NCI-H1436 treated with DMSO at 0.1 percent for 48 hours (cell line): ENCODE measurements at places on chromosomes 16 and 17.

DNA sequence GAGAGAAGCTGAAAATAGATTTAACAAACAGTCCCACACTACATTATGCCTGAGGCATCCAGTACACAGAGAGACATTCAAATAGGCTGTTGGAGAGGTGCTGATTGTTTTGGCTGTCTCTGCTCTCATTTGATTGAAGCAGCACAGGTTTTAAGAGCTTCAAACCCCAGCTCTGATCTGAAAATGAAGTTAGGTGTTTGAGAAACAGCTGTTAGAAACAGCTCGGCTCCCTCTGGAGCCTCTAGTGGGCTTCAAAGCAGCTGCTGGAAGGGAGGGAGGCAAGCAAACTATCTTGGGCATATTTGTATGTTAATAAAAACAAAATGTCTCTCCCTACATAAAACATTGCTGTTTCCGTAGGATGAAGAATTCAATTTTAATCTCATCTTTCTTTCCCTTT, 607.3 kb upstream of the GOT2 start:
- DNase-seq: no peak

DNA sequence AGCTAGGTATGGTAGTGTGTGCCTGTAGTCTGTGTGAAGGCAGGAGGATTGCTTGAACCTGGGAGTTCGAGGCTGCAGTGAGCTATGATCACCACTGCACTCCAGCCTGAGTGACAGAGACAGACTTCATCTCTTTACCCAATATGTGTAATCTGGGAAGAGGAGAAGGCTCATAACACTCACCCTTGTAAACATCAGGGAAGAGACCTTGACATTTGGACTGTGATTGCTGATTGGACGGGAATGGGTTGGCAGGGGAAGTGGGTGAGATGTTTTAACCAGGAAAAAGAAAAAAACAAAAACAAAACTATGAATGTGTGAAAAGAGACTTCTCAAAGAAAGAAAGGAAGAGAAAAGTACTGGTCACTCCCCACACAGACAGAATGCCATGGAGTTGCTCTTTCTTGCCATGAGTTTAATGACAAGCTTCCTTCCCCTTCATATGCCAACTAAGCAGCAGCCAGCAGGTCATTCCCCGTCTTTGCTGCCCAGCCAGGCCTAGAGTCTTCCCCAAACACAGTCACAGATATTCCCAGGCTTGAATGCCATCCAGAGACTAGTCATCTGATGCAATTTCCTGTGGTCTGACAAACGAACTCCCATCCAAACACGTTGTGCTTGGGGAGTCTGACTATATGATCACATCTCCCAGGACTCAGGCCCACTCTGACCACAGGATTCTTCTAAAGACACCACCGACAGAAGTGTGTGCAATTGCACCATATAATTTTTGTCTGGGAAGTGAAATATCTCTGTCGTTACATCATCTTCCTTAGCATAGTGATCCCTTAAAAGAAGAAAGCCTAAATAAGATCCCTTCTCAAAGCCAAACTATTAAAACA, 3.6 kb upstream of the XAF1 start:
- no peak for DNase-seq

DNA sequence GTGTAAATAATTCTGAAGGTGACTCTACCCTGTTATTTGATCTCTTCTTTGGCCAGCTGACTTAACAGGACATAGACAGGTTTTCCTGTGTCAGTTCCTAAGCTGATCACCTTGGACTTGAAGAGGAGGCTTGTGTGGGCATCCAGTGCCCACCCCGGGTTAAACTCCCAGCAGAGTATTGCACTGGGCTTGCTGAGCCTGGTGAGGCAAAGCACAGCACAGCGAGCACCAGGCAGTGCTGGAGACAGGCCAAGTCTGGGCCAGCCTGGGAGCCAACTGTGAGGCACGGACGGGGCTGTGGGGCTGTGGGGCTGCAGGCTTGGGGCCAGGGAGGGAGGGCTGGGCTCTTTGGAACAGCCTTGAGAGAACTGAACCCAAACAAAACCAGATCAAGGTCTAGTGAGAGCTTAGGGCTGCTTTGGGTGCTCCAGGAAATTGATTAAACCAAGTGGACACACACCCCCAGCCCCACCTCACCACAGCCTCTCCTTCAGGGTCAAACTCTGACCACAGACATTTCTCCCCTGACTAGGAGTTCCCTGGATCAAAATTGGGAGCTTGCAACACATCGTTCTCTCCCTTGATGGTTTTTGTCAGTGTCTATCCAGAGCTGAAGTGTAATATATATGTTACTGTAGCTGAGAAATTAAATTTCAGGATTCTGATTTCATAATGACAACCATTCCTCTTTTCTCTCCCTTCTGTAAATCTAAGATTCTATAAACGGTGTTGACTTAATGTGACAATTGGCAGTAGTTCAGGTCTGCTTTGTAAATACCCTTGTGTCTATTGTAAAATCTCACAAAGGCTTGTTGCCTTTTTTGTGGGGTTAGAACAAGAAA, 5.1 kb downstream of the STH start:
- DNase-seq: no peak

GRCh38 chr17:75315541-75316243, 26.5 kb upstream of the SLC25A19 start:
- DNase-seq: no peak

DNA sequence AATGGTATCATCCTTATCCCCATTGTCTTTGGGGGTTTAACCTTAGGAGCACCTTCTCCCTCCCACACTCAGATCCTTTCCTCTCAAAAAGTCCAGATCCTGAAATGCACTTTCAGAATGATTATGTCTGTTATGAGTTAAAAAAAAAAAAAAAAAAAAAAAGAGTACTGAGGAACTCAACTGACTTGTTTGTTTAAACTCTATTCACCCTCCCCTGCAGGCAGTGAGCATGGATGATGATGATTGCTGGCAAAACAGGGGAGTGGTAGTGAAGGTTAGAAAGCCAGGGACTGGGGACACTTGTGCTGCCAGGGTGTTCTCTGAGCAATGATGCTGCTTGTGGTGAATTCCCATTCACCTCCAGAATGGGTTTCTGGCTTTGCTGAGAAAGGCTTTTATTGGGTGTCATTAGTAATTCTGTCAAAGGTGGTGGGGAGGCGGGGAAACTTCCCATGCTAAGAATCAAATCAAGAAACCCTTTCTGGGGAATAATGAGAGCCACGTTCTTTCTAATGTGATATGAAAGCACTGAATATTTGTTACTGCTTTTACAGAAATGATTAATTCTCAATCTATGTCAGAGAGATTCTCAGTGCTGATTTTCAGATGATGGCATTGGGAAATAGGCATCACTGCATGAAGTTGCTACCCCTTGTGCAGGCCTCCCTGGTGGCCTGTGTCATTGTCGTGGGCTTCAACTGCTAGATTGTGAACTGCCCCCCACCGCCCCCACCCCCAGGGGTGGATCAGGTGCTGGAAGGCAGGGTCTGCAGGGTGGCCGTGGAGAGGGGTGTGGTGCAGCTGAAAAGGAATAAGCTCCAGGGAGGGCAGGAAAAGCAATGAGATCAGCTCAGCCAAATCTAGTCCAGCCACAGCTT, 14.1 kb downstream of the CCL4 start:
- DNase-seq: no peak

- DNase-seq: no peak
Measured at GRCh38 chr16:4316108-4316863, 419 bp downstream of the GLIS2 start.

DNA sequence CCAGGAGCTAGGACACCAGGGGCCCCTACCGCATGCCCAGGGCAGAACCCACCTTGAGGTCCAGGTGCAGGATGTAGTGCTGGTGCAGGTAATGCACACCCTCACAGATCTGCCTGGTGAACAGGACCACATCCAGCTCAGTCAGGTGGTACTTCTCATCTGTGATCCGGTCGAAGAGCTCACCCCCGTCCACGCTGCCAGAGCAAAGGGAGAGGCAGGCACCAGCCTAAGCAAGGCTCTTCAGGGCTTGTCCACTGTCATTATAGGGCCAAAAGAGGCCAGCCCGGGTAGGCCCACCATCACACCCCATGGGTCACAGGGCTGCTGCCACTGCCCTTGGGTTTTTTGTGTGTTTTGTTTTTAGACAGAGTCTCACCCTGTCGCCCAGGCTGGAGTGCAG, 21.0 kb downstream of the MYLK3 start:
- DNase-seq: no peak

- no peak for DNase-seq
Measured at GRCh38 chr16:66538910-66539309, 11.0 kb downstream of the TK2 start.

DNA sequence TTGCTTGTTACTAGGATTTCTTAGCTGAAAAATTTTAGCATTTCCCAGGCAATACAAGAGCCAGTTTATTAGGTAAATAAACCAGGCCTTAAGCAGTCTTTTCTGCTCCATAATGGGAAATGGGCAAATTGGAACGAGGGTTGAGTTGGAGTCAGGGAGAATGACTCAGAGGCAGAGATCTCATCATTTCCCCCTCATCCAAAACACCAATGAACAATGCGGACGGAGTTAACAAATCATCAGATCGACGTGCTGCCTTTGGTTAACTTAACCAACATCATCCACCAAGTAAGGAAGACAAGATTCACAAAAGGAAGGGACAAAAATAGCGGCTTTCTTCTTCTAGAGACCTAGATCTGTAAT, 243.5 kb downstream of the STX8 start:
- DNase-seq: no peak

- peak; percentile 55 for DNase-seq
Measured at GRCh38 chr16:19166500-19166899, 1.5 kb upstream of the SYT17 start.

DNA sequence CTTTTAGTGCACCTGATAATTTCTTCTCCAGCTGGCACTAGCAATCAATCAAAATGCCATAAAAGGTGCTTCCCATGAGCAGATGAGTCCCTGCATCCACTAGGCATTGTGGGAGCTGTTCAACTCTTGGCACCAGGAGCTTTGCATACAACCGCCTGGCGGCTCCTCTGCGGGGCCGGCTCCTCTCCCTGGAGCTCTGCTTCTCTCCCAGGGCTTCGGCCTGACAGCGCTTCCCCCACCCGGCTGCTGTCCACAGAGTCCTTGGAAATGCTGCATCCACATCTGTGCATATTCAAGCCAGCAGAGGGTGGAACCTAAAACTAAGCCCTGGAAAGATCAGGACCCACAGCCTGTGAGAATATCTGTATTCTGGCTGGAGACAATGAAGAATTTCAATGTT, 62.9 kb downstream of the LMF1 start:
- no peak for DNase-seq

DNA sequence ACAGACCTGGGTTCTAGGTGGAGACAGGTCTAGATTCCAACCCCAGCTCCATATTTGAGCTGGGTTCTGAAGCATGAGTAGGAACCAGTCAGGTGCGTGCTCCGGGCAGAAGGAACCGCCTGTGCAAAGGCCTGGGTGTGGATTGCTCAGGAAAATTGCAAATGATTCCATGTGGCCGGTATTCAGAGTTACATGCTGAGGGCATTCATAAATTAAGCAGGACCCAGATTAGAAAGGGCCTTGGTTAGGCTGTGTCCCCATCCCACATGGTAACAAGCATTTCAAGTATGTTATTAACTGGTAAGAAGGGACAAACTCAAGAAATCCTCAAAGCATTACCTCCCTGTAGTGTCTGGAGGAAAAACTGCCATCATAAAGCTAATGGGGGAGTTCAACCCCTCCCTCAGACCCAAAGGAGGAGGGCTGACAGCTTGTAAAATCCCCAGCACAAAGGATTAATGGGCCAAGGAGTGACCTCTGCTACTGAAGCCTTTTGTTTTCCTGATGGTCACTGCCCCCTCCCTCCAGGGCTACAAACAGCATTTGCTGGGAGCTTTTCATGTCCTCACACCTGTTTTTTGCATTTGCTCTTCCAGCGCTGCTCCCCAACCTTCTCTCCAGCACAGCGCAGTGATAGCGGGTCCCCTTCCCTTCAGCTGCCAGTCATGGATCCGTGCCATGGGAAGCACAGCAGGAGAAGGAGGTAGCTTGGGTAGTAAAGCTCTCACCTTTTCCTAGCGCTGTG, 218.0 kb downstream of the C16orf95 start:
- no peak for DNase-seq

DNA sequence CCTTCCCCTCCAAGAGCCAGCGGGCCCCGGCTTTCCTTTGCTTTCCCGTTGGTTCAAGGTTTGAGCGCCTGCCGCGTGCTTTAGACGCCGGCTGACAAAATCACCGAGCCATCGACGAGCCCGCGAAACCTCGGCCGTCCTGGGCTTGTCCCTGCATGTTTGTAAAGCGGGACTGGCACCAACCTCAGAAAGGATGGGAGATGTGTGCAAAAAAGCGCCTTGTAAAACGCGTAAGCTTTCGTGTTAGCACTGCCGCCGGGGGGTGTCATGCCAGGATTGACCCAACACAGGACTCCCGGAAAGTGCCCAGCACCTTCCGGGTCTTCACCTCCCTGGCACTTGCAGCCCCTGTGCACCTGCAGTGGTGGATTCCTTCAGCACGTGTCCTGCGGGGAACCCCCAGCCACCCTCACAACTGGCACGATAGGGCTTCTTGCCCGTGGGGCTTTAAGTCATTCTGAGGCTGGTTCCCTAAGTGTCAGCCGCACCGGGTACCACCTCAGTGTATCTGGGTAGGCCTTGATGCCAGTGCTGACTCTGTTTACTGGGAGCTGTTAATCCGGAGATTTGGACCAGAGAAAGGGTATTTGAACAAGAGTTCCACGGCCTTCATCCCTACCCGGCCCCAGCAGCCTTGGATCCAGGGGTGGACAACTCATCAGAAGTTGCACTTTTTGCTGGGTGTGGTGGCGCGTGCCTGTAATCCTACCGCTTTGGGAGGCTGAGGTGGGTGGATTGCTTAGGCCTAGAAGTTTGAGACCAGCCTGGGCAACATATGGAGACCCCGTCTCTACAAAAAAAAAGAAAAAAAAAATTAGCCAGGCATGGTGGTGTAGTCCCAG, 817 bp downstream of the NDUFAF8 start:
- DNase-seq: no peak

DNA sequence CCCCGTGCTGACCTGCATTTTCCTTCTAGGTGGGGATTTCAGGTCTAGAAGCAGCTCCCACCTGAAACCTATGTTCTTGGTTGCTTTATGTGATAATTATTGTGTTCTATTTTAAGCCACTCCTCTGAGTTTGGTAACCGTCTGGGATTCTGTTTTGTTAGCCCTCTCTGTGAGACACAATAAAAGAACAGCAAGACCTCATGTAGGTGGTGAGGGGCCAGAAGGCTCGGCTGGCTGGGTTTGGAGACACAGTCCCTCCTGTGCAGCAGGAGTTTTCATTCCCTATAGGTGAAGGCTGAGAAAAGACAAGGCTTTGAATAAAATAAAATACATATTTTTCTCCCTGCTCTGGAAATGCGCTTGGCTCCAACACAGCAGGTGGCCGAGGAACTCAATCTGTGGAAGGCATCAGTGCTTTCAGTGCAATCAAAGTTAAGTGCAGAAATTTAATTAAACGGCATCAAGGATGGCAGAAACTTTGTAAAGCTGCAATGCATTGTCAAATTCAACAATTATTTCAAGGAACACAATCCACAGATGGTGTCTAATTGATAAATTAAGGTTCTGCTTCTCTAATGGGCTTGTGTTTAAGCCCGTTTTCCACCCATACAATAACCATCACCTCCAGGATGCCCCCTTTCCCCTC, 107.8 kb downstream of the MSI2 start:
- no peak for DNase-seq

DNA sequence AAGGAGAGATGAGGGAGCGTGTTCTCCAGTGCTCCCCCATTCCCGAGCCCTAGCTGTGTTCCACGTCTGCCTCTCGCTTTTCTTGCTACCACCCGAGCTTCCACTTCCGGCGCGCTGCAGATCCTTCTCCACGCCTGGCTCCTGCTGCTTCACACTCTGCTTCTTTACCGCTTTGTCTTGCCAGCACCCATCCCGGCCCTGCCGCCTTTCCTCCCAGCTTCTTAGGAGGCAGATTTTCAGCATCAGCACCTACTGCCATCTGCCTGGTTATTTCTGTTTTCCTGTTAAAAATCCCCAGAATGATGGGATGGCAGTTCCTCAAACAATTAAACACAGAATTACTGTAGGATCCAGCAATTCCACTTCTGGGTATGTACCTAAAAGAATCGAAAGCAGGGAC, 64.7 kb downstream of the ELAC2 start:
- no peak for DNase-seq
